ENCODE measurements at places on chromosomes 3 and 15.

DNA sequence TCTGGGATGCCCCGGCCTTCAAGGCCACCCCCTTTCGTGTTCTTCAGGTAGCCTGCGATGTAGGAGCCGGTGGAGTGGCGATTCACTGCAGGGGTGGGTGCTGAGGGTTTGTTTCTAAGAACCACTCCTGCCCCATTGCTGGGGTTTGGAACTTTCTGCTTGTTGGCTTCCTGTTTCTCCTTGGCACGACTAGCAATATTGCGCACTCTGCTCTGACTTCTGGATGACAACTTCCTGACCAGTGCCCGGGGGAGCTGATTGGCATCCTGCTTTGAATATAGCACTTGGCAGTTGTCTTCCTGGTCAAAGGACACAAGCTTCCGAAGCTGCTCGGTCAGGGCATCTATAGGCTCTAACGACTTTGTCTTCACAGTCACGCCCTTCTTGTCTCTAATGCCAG lies 187.6 kb upstream of the STRIT1 start:
- DNase-seq = no peak

- peak; percentile 1 for DNase-seq
Measured at GRCh38 chr3:190811775-190812480, 50.6 kb downstream of the GMNC start.

DNA sequence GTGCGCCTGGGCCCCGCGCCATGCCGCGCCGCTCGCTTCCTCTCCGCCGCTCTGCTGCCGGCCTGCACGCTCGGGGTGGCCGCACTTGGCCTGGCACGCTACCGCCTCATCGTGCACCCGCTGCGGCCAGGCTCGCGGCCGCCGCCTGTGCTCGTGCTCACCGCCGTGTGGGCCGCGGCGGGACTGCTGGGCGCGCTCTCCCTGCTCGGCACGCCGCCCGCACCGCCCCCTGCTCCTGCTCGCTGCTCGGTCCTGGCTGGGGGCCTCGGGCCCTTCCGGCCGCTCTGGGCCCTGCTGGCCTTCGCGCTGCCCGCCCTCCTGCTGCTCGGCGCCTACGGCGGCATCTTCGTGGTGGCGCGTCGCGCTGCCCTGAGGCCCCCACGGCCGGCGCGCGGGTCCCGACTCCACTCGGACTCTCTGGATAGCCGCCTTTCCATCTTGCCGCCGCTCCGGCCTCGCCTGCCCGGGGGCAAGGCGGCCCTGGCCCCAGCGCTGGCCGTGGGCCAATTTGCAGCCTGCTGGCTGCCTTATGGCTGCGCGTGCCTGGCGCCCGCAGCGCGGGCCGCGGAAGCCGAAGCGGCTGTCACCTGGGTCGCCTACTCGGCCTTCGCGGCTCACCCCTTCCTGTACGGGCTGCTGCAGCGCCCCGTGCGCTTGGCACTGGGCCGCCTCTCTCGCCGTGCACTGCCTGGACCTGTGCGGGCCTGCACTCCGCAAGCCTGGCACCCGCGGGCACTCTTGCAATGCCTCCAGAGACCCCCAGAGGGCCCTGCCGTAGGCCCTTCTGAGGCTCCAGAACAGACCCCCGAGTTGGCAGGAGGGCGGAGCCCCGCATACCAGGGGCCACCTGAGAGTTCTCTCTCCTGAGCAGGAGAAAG lies 951 bp downstream of the GPR62 start:
- DNase-seq = peak; percentile 41

GRCh38 chr3:42557854-42558253 lies 23.9 kb downstream of the SEC22C start:
- peak; percentile 65 for DNase-seq

- no peak for DNase-seq
Measured at GRCh38 chr3:111301238-111301798, 229.7 kb downstream of the NECTIN3 start.

Measured in CD4-positive, alpha-beta T cell treated with Interleukin-10 for 1 hour (primary cell).